ENCODE measurements at places on chromosomes 5 and 9.
A peak's percentile ranks its signal among the peaks of the same experiment; 100 is the strongest.

- no peak for DNase-seq
Measured at GRCh38 chr9:71025201-71025600, 96.2 kb downstream of the TRPM3 start.

- DNase-seq, result no peak
Measured at GRCh38 chr9:123631862-123632261, 275.9 kb downstream of the CRB2 start.

DNA sequence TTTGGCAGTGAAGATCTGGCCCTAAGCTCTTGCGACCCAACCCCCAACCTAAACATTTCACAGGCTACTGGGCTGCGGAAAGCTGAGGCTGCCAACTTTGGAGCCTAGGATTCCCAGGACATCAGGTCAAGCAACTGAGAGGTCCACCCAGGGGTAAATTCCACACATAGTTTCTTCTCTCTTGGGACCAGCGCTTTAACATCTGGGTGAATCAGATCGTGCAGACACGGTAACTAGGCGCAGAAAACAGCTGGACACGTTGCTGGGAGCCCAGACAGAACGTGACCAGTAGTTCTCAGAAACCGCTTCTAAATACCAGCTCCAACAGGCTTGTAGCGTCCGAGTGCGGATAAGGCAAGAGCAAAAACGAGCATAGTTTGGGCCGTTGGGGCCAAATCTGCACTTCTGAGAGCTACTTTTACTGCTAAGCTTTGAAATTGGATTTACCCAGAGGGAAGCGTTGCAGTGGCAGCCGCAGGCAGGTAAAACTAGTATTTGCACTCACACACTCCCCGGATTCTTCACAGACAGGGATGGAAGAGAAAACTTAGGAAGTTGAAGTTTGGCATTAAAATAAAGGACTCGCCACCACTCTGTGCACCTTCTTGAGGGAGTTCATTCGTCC is 11.8 kb downstream of the ITGA1 start:
- no peak for DNase-seq

DNA sequence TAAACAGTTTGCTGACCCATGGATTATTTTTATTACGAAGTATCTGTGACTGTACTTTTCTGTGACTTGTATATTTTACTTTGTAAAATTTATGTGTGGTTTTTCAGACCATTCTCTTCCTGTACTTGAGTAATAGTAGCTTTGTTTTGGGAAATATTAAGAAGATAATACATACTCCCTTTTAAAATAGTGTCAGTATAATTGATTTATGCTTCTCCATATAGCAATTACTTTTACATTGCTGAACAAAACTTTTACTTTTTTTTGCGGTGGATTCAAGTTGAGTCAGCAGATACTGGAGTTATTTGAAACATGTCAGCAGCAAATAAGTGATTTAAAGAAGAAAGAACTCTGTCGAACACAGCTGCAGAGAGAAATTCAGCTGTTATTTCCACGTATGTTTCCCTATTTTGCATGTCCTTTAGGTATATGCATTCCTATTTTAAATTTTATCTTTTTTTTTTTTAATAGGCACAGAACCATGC is 28.4 kb downstream of the TENT2 start:
- DNase-seq, result no peak

DNA sequence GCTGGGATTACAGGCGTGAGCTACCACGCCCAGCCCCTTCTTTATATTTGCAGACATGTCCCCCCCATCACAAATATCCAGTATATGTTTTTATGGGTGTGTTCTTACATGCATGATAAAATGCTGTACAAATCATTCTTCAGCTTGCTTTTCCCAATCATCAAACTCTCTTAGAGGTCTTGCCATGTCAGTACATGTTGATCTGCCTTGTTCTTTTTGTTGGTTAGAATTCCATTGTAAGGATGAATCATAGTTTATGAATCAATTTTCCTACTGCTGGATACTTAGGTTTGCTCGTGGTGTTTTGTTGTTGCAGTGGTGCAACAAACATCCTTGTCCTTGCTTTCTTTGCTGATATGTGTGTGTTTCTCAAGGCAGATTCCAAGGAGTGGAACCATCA is 79.9 kb upstream of the NEURL1B start:
- DNase-seq, result no peak

DNA sequence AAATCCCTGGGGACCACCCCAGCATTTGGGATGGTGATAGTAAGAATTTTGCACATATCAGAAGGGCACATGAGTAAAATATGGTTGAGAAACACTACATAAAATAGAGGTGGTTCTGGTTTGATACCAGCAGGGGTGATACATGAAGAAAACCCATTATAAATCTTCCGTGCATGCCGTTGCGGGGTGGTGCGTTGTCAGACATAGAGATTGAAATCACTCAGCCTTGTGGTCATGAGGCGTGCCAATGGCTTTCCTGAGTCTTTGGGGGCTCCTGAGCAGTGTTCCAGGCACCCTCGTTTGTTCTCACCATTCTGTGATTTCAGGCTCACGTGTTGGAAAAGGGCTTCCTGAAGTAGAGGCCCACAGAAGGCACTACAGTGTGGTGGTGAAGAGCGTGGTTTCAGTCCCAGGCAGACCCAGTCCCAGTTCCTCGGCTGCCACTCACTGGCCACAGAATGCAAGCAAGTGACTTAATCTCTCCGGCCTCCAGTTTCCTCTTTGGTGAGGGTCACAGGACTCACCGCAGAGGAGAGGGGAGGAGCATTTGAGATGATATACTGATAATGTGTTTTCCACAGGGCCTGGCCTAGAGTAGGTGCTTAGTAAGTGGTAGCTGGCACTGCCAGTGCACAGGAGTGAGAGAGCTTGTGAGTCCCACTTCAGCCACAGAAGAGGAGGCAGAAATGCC is 20.5 kb upstream of the GLRX start:
- DNase-seq, result no peak

DNA sequence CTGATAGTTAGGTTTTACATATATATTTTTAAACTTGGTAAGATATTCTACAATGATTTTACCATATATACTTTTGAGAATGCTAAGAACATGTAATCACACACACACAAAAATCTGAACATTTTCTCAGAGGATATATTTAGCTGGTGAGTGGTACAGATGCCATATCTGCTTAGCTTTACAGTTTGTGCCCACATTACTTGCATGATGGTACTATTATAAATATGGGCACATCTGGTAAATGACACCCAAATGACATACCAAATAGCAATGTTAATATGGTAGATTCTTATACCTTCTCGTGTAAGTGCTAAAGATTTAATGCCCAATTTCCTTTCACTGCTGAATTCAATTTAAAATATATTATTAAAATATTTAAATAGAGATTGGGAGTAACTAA is 56.6 kb downstream of the LSM11 start:
- no peak for DNase-seq

DNA sequence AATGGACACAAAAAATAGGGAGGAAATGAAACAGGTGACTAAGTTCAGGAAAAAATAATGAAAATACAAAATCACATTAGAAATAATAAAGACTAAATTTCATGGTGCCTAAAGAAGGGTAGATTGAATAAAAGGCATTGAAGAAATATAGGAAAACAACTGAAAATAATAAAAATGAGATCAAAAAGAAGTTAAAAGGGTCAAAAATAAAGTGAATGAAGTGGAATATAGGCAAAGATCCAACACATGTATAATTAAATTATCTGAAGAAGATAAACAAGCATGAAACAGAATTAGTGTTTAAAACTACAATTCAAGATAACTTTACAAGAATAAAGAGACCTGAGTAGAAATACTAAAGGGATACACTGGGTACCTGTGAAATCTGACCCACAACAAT is 87.6 kb downstream of the SUSD1 start:
- no peak for DNase-seq

GRCh38 chr5:148641735-148642134 is 12.6 kb downstream of the HTR4 start:
- no peak for DNase-seq

DNA sequence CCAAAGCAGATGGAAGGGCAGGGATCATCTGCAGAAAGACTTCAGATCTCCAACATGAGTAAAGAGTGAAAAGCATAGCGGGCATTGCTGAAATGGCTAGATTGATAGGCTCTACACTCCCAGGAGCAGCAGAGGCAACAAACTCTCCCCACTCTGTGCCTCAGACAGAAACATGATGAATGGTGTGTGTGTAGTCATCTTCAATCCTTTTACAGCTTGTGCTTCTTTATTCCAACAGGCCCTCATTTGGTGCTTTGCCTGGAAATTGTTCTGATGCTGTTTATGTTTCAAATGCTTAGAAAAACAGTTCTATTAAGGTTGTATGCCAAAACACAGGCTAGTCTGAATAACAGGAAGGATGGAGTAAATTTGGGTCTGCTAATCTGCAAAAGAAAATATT is 176.2 kb downstream of the DMRTA1 start:
- DNase-seq, result no peak

DNA sequence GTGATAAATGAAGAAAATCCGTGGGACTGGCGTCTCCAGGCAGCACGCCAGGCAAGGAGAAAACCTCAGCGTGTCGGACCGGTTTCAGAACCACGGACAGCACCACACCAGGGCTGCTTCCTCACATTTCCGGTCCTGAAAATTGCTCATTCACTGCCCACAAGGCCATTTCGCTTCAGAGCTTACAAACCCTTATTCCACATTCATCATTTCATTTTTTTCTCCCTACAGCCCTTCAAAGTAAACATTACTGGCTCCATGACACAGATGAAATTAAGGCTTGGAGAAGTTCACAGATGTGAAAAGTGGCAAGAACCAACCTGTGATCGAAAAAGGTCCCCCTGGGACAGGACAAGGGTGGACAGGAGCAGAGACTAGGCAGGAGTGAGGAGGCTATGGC is 1.5 kb upstream of the GPRIN1 start:
- DNase-seq, result peak; percentile 57

DNA sequence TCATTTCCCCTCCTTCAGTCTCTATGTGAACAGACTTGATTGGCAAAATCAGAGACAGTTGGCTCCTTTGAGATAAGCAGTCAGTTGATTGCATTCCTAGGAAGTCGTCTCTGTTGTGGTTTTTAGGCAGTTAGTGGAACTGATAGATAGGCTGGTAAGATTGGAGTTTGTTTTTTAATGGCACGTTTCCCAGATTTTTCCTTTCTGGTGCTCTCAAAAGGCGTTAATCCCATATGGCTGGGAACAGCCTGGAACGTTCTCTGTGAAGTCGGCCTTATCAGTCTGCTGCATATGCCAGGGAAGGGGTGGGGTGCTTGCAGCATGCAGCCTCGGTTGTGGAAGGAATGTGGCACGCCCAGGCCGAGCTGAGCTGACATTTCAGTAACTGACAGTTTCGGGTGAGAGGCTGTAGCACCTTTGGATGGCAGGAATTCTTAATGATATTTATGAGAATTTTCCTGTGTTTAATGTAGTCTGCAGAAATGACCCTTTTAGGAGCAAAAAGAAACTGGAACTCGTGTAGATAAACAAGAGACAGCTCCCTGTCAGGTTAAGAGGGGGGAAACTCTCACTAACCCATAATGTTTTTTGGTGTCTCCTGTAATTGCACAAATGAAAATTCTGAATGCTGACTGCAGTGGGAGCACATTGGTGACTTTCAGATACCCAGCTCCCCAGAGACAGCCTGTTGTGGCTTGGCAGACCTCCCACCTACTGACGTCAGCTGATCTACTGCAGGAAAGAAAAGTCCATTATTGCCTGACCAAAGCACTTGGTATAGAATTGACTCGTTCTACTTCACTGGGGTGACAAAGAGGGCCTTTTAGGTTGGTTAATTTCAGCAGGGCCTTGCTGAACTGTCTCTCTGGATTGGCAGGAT is 6.3 kb downstream of the SPTAN1 start:
- DNase-seq, result no peak

GRCh38 chr5:60505373-60506171 is 194.4 kb downstream of the DEPDC1B start:
- DNase-seq, result no peak

DNA sequence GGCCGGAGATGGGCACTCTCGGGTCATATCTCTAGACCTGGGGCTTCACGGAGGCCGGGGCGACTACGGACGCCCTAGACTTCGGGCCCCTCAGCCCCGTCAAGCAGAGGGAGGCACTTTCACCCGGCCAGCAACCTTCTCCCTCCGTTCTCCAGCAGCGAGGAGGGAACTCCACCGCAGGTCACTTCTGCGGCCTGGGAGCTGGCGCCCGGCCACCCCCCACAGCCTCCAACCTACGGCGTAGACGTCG is 201 bp downstream of the DOLK start:
- no peak for DNase-seq

DNA sequence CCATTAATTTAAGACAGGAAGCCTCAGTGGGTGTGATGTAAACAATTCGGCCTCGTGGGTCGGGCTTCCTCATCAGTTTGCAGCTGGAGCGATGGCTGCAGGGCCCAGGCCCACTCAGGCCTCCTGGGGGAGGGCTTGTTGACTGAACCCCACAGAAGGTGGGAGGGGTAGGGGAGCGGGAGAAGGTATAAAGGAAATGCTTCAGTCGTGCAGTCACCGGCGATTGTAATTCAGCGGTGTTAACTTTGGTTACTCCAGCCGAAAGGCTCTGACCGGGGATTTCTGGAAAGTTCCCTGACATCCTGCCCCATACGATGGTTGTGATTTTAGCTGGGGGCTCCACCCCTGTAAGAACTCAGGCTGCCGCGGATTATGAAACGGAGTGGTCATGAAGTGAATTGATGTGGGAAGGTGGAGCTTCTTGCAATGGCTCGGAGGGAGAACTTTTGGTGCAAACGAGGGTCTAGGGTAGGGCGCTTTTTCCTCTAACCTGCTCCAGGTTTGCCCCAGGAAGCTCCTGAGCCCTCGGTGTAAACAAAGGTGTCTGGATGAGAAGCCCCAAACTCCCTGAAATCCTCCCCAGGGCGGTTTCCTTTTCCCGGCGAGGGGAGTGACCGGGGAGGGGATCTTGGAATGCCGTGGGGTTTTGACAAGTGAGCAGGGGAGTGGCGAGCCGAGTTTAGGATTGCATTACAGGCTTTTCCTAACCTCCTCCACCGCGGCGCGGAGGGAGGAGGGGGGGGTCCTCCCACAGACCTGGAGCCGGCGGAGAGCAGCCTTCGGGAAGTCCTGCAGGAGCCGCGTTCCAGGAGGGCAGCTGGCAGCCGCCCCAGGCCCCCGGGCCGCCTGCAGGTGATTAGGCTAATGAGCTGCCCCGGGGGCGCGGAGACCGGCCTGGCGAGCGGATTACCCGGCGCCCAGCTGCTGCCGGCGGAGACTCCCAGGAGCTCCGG is 215.5 kb downstream of the PDZD2 start:
- no peak for DNase-seq

DNA sequence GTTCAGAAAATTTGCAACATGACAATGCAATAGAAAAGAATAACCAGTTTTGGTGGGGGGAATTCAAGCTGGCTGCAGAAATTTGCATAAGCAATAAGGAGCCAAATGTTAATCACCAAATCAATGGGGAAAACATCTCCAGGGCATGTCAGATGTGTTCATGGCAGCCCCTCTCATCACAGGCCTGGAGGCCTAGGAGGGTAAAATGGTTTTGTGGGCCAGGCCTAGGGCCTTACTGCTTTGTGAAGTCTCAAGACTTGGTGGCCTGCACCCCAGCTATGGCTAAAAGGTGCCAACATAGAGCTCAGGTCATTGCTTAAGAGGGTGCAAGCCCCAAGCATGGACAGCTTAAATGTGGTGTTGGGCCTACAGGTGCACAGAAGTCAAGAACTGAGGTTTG is 29.7 kb upstream of the SLC36A1 start:
- DNase-seq, result no peak
